Activated T-helper 1 cell treated with anti-CD3 and anti-CD28 coated beads, Interleukin-12 subunit alpha, Interleukin-12 subunit beta, Interleukin-2, Interleukin-4 antibody, amounts not matched to agents 30 ng/mL and 10 ng/mL and 1 ng/mL, durations not matched to agents 14 hours and 24 hours and 36 hours (primary cell): ENCODE measurements at places on chromosomes 5 and 9. TPM values are rescaled to one million over a fixed set of nuclear protein-coding genes. Genes with fewer than 3 reads are reported as not detected.

Gene INIP
- total RNA-seq: 38.3 and 46.4 TPM in 2 replicates

Gene WDR31
- total RNA-seq: 1.9 and 2.2 TPM in 2 replicates

Gene TMEM174
- total RNA-seq: not detected in 2 replicates

Gene CNTNAP3B
- not detected in 2 replicates for total RNA-seq

Gene SLC34A1
- 0.26 TPM in 1 of 2 replicates, not detected in the other for total RNA-seq

Gene ASPN
- total RNA-seq: not detected in 2 replicates
